Stimulated activated CD4-positive, alpha-beta T cell treated with anti-CD3 and anti-CD28 coated beads, Interleukin-15, amount 100 ng/mL, for 1 hour (primary cell): ENCODE measurements at places on chromosomes 6 and 20.
A peak's percentile ranks its signal among the peaks of the same experiment; 100 is the strongest.

DNA sequence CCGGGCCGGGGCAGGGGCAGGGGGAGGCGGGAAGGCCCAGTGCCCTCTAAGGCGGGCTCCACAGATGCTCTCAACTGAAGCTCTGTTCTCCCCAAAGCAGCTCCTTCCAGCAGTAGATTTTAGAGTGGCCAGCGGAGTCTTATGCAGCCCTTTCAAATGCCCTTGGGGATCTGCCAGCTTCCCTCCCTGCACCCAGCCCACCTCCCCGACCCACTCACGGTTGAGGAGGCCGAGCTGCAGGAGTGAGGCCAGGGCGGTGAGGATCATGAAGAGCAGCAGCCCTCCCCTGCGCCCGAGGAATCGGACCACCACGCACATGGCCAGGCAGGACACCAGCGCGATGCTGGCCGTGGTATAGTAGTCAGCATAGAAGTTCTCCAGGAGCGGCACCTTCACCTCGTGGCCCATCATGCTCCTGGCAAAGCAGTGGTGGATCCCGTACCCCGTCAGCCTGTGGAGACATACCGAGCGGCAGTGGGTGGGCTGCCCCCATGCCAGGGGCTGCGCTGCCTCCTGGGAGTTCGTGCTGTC lies 28.0 kb downstream of the PSMG4 start:
- DNase-seq, result no peak

DNA sequence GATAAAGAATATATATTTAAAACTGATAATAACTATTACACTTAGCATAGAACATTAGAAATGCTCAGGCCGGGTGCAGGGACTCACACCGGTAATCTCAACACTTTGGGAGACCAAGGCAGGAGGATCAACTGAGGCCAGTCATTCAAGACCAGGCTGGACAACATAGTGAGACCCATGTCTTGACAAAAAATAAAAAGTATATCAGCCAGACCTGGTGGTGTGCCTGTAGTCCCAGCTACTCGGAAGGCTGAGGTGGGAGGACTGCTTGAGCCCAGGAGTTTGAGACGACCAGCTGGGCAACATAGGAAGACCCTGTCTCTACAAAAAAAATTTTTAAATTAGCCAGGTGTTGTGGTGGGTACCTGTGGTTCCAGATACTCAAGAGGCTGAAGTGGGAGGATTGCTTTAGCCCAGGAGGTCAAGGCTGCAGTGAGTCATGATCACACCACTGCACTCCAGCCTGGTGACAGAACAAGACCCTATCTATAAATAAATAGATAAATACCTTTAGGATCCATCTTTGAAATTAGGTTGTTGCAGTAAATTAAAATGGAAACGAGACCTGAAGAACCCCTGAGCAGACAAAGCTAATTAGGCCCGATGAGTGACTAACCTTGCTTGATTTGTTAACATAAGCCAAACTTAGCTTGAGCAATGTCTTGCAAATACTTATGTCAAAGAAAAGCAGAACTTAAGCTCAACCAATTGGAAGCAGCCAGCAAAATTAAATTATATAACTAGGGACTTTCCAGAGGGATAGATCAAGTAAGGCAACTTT lies 75.8 kb upstream of the E2F3 start:
- DNase-seq, result no peak

GRCh38 chr6:167946007-167946406 lies 51.5 kb upstream of the KIF25 start:
- DNase-seq, result no peak

DNA sequence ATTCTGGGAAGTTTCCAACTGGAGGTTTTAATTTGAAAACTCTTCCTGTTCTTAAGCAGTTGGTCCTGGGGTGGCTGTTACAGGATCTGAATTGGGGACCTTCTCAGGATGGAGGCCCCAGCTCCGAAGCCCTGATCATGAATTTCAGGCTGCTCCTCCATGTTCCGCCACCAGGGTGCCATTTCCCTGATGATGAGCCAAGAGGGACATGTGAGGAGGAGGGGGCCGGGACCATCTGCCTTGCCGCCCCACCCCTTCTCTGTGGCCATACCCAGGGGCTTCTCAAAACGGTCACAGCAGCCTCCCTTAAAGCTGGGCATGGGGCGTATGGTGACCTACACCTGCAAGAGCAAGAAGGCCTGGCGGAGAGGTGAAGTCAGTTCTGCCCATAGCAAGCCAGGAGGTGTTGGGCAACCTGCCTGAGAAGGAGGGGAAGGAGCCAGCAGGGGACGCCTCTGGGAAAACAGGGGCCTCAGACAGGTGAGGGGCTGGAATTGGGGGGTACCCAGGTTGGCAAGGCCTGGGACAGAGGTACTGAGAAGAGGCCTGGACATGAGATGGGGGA lies 3.6 kb upstream of the BAK1 start:
- DNase-seq, result no peak

GRCh38 chr6:72580281-72580940 lies 41.5 kb upstream of the KCNQ5 start:
- no peak for DNase-seq

DNA sequence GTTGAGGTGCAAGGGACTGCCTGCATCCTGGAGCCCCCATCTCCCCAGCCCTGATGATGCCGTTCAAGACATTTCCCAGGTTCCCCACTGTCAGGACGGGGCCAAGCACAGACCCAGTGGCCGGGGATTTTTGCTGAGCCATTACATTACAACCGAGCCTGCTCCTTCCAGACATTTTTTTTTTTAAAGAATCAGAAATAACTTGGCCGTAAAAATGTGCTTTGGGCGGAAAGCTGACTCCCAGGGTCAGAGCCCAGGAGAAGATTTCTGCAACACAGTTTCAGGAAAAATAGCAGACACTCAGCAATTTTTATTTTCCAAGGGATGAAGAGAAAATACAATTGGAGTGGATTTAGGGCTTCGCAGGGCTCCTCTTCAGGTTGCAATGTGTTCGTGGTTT lies 87.9 kb downstream of the LRFN2 start:
- DNase-seq, result no peak

DNA sequence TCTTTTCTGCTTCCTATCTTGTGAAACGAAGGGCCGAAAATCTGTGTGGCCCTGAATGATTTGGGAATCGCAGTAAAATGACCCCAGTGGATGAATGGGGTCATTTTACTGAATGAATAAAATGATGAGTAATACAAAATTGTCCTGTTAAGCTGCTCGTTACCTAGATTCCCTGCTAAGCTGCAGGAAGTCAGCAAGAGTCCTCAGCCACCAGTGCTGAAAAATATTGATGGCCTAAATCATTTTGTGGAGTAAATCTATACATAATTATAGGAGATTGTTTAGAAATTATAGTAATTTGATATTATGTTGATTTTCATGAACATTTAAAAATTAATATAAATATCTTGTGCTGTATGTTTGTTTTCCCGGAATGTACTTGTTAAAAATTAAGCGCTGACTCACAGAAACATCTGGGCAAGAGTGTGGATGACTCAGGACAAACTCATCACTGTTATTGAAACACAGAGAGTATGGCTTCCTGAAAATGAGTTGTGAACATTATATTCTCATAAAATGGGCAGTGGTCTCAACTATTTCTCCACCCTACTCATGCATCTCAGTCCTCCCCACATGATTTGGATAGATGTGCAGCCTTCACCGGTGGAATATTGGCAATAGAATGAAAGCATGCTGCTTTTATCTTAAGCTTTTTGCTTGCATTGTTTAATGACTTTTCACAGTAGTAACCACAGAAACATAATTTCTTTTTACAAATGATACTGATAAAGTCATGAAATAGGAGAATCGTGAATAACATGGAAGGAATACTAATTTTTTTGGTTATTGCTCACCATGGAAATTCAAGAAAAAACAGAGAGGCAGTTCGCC lies 36.2 kb upstream of the RGS17 start:
- no peak for DNase-seq

DNA sequence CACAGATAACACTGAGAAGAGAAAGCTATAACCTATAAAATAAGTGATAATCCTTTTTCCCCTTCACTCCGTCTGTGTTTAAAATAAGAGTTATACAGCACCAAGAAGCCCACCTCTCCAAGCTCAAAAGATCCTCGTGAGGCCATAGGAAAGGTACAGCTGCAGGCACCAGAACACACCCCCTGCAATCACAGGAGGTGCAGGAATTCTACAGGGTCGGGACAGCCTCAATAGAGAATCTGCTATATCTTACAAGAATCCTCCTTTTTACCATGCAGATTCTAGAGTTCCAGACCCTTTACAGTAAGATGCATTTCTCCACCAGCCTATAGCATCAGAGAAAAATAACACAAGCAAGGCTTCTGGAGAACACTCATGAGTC lies 5.0 kb upstream of the ADGRF1 start:
- no peak for DNase-seq

GRCh38 chr20:20837574-20838021 lies 125.2 kb upstream of the RALGAPA2 start:
- peak; percentile 18 for DNase-seq

GRCh38 chr20:40635971-40636370 lies 53.1 kb downstream of the MAFB start:
- no peak for DNase-seq

GRCh38 chr6:24458134-24458533 lies 31.2 kb downstream of the GPLD1 start:
- no peak for DNase-seq

DNA sequence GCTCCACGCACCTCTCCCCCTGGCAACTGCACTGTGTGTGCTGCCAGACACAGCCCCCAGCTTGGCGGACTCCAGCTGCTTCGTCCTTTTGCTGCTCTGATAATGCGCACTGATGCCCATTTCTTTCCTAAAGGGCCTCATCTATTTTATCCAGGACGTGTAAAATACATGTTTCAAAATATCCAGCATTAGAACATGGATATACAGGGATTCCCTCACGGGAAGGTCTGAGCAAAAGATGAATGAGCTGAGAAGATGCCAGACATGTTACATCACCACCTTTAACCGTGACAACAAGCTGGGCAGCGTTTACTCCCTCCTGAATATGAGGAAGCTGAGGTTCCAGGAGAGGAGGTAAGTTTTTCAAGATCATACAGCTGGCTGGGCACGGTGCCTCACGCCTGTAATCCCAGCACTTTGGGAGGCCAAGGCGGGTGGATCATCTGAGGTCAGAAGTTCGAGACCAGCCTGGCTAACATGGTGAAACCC lies 32.8 kb downstream of the TNXB start:
- no peak for DNase-seq

GRCh38 chr20:35370751-35371150 lies 41.0 kb downstream of the UQCC1 start:
- DNase-seq, result no peak

DNA sequence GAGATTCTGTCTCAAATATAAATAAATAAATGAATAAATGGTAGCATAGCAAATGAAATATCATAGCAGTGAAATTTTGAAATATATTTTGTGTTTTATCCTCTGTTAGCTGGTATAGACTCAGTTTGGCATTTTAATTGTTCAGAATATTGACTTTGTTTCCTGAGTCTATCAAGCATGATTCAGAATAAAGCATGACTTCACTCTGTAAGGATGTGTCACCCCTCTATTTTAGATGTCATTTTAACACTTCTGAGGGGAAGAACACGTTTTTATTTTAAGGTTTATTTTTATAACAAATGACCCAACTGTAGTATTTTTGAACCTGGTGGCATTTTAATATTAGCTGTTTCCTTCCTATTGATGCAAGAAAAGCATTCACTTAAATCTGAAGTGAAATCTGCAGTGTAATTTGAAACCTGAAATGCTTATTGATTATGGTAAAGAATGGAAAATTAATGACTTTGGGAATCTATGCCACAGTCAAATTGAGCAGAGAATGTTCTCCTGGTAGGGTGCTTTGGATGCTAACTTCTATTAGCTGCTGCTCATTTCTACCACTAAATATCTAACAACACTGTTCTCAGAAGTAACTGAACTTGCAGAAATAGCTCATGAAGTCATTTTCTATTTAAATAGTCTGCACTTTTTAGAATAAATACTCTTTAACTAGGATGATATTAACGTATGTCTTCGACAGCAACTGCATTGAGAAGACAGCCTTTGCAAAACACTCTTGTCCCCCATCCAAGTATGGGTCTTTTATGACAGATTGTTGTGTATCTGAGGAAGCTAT lies 114.2 kb downstream of the SOX4 start:
- DNase-seq, result no peak

DNA sequence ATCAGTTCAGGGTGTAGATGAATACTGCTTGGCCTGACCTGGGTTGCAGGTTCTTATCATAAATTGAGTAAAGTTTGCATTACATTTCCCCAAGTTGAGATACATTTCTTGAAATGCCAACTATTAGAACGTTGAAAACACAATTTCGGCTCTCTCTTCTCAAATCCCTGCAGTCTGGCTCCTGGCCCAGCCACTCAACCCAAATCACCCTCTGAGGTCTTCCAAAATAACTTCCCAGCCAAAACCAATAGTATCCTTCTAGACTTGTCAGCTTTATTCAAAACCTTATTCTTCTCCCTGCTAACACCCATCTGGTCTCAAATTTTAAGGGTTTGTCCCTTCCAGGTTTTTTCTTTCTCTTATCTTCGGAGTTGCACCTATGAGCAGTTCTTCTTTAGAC lies 263.6 kb downstream of the EYA4 start:
- DNase-seq, result no peak
